ENCODE measurements at places on chromosomes 16 and 17.

GRCh38 chr16:27189335-27189972 is 13.9 kb upstream of the KDM8 start:
- no peak for DNase-seq

DNA sequence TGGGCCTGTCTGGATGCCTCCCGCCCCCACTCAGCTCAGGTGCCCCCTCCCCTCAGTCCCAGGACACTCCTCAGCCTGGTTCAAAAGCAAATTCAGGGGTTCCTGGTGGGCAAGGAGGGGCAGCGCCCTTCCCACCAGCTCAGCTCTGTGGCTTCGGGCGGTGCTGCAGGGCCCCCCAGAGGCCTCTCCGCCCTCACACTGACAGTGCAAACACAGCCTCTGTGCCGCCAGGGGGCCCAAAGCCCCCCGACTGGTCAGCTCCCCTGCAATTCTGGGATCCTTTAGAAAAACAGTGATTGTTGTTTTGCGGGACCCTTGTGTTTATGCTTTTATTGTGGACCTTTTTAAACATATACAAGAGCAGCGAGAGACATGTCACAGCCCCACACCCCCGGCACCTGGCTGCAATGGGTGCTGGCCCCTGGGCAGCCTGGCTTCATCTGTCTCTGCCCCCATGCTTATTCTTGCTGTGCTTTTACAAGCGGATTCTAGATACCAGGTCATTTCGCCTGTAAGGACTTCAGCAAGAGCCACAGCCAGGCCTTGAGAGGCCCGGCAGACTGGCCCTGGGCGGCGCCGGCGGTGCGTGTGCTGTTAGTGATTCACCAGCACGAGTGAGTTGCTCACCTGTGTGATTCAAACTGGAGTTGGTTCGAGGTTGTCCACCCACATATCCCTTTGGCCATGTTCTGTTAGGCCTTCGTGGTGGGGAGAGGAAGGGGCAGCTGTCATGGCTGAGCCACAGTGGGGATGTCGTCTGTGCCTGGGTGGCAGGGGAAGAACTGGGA is 21.2 kb downstream of the ZNF469 start:
- no peak for DNase-seq

DNA sequence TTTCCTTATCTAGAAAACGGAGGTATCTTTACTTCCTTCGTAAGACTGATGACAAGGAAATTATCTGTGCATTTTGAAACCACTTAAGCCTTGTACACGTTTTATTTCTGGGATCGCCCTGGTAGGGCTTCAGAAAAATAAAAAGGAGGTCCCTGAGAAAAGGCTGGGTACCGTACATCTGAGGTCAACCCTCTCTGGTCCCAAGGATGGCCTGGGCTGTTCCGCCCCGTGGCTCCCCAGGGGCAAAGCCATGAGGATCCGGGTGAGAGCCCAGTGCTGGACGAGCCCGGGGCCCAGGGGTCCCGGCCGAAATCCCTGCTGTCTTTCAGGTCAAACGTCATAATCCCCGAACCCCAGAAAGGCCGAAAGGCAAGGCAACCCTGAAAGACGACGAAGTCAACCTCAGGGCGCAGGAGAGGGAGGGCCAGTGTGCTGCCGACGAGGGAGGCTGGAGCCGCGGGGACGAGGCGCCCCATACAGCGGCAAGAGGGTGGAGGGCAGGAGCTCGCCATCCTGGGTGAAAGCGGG is 656 bp upstream of the FUS start:
- DNase-seq: no peak

- no peak for DNase-seq
Observed at GRCh38 chr17:7947651-7948050, 15.6 kb downstream of the CNTROB start.

- no peak for DNase-seq
Observed at GRCh38 chr16:7585705-7586104, 253.1 kb downstream of the RBFOX1 start.

DNA sequence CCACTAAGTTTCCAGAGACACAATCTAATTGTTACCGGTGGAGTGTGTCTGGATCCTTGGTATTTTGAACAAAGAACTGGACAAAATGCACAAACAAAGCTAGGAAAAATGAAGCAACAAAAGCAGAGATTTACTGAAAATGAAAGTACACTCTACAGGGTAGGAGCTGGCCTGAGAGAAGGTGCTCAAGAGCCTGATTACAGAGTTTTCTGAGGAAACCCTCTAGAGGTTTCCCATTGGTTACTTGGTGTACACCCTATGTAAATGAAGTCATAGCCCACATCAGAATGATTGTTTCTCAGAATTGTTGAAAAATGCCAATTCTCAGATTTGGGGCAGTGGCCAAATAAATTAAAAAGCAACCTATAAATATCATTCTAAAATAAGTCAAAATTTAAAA is 436.4 kb downstream of the KCNJ18 start:
- no peak for DNase-seq

- no peak for DNase-seq
Observed at GRCh38 chr17:78343543-78344201, 16.2 kb downstream of the SOCS3 start.

Measured in NCI-H1105 treated with DMSO at 0.1 percent for 48 hours (cell line).